ENCODE measurements at places on chromosomes 5 and 9.

- no peak for DNase-seq
These were observed 571 bp downstream of the PPIC start for GRCh38 chr5:123035918-123036390.

DNA sequence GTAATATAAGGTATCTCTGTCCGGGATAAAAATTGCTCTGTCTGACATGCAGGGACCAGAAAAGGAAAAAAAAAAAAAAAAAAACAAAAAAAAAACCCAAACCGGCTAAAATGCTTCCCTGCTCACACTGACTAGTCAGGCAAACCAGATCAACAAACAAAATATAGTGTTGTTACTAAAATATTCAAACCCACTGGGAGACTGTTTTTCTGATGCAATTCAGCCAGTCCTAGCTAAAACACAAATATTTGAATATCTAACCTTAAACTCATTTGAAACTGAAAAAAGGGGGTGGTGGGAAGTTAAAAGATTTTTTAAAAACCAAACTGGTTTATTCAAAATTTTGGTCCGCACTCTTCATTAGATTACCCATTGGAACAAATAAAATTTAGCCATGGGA, 61.0 kb downstream of the APBA1 start:
- DNase-seq, result no peak

DNA sequence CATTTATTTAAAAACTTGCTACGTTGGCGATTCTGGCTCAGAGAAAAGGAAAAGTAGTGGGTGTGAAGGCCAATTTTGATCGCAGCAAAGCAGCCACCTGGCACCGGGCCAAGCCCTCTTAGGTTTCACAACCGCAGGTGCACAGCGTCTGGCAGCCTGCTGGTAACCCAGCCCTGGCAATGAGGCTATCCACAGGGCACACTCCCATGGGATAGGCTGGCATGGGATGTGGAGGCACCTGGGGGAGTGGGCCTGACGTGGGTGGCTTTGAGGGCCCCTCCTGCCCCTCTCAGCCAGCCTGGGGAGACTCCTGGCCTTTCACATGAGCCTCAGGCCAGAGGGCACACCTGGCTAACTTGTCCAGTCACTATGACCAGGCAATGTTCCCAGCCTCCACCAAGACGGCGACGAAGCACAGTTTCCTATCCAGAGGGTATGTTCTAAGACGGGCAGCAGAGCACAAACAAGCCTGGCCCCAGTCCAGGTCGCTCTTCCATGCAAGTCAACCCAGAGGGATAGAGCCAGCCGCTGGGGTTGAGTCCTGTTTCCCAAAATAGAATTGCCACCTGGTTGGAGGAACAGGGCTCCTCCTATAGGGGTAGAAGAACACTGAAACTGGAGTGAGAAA, 19.0 kb downstream of the CMBL start:
- DNase-seq, result peak; percentile 8

DNA sequence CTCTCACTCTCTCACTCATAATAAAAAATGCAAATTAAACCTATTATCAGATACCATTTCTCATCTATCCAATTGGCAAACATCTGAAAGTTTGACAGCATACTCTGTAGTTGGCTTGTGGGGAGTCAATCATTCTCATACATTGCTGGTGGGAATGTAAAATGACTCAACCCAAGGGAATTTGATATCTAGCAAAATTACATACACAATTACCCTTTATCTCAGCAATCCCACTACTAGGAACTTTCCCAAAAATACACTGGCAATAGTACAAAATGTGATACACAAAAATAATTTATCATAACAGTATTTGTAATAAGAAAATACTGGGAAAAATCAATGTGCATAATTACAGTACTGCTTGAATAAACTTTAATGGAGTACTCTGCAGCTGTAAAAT, 731.3 kb downstream of the DTWD2 start:
- DNase-seq, result no peak

GRCh38 chr5:178318382-178318781, 85.8 kb upstream of the PHYKPL start:
- DNase-seq, result no peak

DNA sequence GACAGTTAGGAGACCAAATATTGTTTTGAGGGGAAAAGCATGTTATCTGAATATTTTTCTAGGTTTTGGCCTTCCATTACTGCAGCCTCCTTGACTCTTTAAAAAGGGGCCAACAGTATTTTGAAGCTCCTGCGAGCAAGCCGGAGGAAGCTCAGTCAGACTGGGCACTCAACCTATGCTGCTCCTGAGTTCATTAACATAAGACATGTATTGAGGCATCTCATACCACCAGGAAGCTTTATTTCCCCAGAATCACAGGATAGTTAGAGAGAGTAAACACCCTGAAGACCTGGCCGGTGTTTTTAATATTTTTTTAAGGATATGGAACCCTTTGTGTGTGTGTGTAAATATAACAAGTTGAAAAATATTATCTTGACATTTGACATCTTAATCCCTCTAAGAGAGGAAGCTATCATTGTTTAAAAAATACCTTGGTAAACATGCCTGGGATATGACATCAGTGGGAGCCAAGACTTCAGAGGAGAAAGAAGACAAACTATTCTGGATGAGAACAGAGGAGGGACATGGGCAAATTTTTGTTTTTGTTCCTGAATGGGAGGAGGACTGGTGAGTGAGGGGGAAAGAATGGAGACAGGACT, 139.3 kb upstream of the SLIT3 start:
- DNase-seq, result no peak

GRCh38 chr5:89844548-89844947, 565.0 kb downstream of the CETN3 start:
- no peak for DNase-seq

- no peak for DNase-seq
These were observed at the start of gene SPINK5 for GRCh38 chr5:148063861-148064260. SPINK5 (plus strand) TSS chr5:148063980; CDS start chr5:148064045, 65 bp downstream.

GRCh38 chr9:33778700-33779351, 16.5 kb upstream of the PRSS3 start:
- peak; percentile 56 for DNase-seq

DNA sequence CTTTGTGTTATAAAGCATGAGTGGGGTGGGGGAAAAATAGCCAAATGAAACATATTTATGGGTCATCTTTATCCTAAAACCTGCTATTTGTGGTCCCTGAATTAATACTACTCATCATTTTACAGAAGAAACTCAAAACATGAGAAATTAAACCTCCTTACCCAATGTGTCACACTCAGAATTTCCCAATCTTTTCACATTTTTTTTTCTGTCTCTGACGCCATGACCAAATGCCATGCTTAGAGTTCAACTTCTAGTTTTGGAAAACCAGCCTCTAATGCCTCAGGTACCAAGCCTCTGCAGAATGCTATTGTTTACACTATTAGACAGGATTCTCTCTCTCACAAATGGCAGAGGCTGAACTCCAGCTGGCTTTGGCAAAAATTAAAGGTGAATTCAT, 505.5 kb upstream of the WWC1 start:
- DNase-seq, result no peak

DNA sequence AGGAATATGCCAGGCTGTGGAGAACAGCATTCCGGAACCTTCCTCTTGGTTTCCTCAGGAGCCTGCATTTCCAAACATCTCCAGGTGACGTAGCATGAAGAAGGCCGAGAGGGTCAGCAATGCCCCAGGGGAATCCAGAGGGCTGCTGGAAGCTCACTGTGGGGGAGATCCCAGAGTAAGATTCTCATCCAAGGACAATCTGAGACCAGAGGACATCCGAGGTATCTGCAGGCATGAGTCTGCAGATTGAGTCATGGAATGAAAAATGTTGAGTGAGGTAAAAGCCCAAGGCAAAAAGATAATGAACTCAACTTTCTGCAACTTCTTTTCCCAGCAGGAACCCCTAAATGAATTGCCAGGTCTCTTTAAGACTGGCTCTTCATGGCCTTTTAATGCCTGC, 73.5 kb downstream of the KIF4B start:
- no peak for DNase-seq

DNA sequence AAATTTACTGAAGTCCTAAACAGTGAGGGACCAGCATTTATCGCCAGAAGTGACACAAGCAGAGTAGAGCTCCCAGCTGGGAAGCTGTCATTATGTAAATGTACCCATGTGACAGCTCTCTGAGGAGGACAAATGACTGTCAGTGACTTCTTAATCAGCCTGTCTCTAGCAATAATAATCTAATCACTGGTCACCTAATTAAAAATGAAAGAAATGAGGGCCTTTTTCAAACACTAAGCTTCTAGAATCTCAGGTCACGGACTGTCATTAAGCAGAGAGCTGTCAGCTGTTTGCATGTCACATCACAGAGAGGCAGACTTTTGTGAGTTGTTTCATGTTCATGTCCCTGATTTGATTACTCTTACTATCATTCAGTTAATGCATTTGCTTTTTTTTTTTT, 77.9 kb upstream of the FBXL17 start:
- no peak for DNase-seq

- DNase-seq, result no peak
These were observed 7.3 kb upstream of the S1PR3 start for GRCh38 chr9:88983865-88984542.

DNA sequence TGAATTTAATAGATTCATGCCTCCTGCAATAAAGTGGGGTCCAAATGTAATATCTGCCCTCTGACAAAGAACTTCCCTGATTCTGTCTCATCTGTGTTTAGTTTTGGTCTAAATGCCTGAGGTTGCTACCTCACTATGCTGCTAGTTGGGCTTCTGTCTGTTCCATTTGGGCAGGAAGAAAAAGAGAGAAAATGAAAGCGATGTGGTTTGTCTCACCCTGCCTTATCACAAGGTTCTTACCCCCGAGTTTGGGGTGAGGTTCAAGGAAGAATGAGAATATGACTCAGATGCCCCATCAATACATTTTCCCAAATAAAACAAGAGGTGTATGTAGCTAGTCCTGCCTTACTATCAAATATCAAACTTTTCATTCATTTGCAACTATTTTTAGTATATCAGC, 132.1 kb upstream of the MTAP start:
- DNase-seq, result peak; percentile 3

DNA sequence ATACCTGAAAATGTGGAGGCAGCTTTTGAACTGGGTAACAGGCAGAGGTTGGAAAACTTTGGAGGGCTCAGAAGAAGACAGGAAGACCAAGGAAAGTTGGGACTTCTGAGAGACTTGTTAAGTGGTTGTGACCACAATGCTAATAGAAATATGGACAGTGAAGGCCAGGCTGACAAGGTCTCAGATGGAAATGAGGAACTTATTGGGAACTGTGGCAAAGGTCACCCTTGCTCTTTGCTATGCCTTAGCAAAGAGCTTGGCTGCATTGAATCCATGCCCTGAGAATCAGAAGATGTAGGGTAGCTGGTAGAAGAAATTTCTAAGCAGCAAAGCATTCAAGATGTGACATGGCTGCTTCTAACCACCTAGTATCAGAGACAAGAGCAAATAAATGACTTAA, 244.4 kb upstream of the ADRA1B start:
- DNase-seq, result no peak

DNA sequence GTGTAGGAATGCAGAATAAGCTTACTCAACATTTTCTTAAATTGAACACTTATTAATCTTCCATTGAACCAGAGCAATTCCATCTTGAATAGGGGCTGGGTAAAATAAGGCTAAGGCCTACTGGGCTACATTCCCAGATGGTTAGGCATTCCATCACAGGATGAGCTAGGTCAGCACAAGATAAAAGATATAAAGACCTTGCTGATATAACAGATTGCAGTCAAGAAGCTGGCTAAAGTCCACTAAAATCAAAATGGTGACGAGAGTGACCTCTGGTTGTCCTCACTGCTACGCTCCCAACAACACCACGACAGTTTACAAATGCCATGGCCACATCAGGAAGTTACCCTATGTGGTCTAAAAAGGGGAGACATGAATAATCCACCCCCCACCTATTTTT, 156.1 kb downstream of the NXNL2 start:
- DNase-seq, result no peak
